ENCODE measurements at places on chromosomes 3 and 15.

GRCh38 chr3:6022621-6023020 lies 835.1 kb downstream of the EDEM1 start:
- DNase-seq: no peak

DNA sequence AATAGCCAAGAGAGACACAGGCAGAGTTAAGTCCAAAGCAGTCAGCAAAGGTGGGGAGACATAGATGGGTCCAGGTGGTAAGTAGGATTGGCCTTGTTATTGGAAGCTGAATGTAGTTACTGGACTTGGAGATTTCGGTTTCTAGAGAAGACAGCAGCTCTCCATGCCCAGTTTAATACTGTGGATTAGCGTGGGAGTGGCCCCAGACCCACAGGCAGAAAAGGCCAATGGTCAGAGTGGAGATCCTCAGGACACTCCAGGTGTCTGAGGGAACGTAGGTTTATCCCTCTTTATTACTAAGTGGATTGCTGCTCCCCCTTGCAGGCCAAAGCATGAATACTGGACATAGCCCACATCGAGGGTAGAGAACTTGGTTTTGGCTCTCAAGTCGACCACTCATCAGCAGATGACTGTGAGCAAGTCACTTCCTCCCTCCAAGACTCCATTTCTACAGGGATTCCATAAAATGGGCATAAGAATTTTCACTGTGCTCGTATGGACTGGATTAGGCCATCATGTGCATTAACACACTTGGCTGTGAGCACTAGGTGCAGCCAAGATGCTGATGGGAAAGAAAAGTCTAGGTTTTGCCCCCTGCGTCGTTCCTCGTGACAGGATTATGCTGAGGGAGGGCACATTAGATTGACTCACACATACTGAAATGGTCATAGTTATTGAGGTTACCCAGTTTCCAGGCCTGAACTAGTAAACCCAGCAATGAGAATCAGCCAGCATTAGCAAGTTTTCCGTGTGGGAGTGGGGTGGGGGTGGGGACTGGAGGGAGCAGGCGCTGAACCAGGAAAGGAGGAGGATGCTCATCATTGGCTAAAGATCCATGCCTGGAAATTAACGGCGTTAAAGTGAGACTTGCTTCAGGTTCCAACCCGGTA lies 225.2 kb upstream of the TPRG1 start:
- DNase-seq: no peak

DNA sequence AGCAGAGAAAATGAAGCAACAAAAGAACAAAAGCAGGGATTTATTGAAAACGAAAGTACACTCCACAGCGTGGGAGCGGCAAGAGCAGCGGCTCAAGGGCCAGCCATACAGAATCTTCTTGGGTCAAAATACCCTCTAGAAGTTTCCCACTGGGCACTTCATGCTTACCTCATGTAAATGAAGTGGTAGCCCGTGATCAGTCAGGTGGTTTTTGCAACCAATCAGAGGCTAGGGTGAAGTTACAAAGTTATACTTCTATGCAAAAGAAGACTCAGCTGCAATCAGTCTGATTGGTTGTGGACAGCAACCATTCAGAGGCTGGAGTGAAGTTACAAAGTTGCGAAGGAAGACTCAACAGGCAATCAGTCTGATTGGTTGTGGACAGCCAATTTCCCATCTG lies 37.8 kb upstream of the TRH start:
- no peak for DNase-seq

DNA sequence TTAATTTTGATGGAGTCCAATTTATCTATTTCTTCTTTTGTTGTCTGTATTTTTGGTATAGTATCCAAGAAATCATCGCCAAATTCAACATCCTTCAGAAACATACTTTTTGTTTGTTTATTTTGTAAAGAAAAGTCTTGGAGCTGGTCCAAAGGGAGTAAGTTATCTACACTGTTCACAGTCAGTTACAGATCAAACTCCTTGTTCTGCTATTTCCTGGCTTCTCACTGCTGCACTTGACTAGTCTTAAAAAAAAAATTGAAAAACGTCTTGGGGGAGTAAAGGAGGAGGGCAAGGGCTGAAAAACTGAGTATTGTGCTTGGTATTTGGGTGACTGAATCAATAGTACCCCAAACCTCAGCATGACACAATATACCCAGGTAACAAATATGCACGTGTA lies 105.6 kb downstream of the NFKBIZ start:
- no peak for DNase-seq

DNA sequence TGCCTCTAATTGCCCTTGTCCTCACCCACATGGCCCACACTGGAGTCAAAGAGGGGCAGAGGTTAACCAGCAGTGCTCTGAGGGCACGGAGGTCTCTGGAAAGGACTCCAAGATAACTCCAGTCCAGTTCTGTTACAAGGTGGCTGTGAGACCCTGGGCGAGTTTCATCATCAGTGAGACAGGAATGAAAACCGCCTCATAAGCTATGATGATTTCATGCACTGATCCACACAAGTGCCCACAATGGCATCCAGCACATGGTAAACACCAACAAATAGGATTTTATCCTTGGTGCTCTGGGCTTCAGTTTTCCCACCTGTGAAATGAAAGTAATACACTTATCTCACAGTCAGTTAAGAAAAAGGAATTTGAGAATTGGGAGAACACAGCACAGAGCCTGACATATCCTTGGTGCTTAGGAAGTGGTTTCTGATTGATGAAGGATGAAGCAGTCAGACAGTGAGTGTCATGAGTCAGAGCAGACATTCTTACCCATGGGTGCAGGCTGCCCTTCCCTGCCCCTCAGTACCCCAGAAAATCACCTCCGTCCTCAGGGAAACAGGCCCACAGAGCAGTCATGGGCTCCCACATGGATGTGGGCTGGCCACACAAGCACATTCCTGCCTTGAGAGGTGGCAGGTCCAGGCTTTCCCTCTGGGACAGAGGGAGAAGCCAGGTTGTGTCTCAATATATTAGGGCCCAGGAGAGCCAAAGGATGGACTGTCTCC lies 48.4 kb downstream of the DAPK2 start:
- no peak for DNase-seq
